ENCODE measurements at places on chromosomes 16 and 17.
A peak's percentile ranks its signal among the peaks of the same experiment; 100 is the strongest.

GRCh38 chr17:41537614-41537954 is 9.5 kb upstream of the KRT19 start:
- DNase-seq: no peak

GRCh38 chr16:25009822-25010221 is 5.3 kb downstream of the ARHGAP17 start:
- no peak for DNase-seq

DNA sequence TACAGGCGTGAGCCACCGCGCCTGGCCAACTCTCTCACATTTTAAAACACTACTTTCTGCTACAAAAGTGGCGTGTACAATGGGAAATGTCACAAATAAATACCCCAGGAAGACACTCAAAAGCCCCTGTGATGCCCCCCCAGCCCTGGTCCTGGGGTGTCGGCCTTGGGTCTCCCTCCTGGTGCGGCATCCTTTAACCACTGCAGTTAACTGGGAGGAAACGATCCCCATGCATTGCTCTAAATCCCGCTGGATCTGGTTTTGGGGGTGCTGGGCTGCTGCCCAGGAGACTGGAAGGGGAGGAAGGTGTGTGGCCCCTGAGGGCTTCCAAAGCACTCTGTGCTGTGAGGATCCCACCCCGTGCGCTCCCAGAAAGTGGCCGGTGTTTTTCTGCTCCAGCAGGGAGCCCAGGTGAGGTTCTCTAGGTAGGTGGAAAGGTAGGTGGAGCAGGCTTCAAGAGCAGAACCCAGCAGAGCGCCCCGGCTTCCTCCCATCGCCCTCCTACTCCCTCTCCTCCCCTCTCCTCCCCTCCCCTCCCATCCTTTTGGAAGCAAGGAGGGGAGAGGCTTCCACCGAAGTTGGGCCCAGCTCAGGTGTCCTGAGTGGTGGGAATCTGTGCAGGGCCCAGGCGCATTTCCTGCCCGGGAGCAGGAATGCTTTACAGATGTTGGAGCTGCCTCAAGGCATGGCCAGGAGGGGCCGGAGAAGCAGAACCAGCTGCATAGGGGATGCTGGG is 363.3 kb downstream of the SEC14L1 start:
- DNase-seq: no peak

- DNase-seq: no peak
Measured at GRCh38 chr17:69058165-69058564, 2.6 kb downstream of the ABCA9 start.

DNA sequence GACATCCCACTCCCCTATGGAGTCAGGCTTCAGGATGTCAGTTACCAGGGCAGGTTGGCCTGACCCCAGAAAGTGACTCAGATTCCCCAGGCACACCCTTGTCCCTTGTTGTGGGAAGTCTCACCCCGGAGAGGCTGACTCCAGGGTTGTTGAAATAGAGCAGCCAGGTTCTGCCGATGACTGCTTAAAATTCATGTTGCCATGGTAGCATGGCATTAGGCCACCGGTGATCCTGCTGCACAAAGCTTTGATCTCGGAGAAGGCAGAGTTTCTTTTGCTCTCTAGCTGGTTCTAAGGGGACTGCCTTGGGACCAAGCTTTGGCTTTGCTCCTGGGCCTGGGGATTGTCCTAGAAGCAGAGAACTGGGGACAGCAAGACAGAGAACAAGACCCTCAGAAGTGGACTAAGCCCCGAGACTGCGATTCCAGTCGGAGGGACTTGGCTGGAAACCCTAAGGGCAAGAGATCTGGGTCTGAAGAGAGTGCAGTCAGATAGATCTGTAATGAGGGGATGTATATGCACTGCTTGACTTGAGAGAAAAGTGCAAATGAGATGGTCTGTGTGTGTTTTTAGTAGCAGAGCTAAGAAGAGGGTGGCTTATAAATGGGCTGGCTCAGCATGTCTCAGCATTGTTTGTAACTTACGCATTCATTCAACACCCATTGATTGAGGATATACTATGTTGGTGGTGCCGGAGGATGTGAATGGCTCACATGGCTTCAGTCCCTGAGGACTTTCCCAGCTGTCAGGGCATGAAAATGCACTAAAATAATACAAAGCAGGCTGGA is 106.9 kb downstream of the RGS9 start:
- DNase-seq: no peak

DNA sequence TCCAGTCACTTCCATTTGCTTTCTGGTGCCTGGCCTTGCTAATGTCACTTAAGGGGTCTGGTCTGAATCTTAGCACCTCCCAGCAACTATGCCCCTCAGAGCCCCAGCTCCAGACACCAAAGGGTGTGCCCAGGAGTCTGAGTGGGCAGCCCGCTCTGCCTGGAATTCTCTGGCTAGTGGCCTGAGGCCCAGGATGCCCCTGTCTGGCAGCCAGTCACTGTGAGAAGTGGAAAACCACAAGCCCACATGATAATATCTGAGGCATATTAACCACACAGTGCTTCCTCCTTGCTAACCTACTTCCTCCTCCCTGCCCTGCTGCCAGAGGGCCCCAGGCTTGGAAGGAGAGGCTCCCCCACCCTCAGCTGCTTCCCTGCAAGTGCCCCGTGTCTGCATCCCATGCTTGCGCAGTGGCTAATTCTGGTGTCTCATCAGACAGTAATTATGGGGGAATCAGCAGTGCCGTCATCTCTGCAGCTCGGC is 14.0 kb downstream of the SRCIN1 start:
- peak; percentile 40 for DNase-seq

- peak; percentile 64 for DNase-seq
Measured at GRCh38 chr16:21708533-21709115, 44.9 kb downstream of the OTOA start.

DNA sequence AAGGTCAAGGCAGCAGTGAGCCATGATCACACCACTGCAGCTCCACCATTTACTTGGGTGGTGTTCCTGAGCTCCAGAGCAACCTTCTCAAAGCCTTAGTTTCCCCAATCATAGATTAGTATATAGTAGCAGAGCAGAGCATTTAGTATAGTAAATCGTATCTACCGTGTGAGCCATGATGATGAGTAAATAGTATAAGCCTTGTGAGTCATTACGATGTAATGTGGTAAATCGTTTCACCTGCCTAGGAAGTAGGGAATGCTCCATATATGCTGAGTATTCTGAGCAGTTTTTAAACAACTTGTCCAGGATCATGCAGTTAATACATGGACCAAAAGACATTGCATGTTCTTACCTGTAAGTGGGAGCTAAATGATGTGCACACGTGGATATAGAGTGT is 66.4 kb downstream of the SCNN1B start:
- no peak for DNase-seq

DNA sequence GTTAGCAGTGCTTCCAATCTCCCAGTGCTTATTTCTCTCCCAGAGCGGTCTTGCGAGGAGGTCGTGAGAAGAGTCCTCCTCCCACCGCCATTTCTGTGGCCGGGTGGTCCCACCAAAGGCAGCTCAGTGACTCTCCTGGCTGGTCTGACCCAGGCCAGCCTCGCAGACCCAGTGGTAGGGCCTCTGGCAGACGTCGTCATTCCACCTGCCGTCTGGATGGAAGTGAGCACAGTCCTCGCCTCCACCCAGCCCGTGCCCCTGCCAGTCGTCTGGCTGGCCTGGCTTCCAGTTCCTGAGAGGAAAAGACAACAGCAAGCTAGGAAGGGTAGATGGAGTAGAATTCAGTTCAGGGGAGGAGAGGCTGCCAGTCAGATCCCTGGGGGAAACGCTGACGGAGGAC is 5.1 kb downstream of the CLEC10A start:
- no peak for DNase-seq

GRCh38 chr16:84027625-84028024 is 15.0 kb downstream of the SLC38A8 start:
- DNase-seq: no peak

GRCh38 chr17:75313941-75314551 is 24.8 kb upstream of the SLC25A19 start:
- DNase-seq: no peak

DNA sequence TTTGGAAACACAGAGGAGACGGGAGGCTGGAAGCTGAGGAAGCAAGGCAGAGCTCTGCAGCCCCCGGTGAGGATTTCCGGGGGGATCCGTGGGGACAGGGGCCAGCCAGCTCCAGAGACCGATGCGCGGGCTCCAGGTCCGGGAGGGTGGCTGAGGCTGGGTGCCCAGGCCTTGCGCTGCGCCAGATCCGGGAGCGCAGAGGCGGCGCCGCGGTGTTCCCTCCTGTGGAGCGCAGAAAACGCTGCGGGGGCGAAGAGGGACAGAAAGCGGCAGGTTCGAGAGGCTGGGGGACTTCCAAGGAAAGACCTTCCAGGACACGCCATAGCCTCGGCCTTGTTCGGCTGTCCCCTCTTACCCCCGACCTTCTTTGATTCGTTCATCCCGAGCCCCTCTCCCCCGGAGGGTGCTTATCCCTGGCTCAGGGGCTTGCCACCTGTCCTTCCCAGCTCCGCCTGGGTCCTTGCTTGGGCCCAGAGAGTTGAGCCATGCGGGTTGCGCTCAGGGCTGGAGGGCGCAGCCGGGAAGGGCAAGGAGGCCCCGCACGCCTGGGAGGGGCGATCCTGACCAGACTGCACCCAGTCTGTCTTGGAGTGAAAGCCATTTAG is 697 bp upstream of the SHISA9 start:
- DNase-seq: no peak

- no peak for DNase-seq
Measured at GRCh38 chr17:74757502-74757901, 9.1 kb downstream of the NHERF1 start.

GRCh38 chr17:48577330-48577945 is 712 bp downstream of the HOXB4 start:
- DNase-seq: no peak

DNA sequence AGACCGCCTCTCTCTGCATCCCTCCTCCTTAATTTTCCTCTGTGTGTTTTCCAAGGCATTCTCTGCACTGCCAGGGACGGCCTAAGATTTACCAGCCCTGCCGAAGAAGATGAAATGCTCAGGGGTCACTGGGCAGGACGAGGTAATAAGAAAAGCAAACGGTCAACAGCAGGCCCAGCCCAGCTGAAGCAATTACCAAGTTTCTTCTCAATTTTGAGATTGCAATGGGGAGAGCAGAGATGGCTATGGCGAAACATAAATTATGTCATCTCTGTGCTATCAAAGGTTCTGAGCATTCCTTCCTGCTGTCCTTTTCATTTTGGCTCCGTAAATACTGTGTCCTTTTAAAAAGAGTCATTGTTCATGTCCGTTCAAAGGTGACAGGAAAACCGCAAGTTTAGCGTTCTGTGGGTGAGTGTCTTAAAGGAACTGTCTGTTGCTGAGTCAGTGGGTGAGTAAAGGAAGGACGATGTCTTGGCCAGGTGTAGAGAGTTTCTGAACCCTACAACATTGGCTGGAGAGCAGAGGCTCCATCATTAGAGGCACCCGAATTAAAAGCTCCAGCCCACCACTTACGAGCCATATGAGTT is 753.9 kb upstream of the EEF2KMT start:
- DNase-seq: no peak

DNA sequence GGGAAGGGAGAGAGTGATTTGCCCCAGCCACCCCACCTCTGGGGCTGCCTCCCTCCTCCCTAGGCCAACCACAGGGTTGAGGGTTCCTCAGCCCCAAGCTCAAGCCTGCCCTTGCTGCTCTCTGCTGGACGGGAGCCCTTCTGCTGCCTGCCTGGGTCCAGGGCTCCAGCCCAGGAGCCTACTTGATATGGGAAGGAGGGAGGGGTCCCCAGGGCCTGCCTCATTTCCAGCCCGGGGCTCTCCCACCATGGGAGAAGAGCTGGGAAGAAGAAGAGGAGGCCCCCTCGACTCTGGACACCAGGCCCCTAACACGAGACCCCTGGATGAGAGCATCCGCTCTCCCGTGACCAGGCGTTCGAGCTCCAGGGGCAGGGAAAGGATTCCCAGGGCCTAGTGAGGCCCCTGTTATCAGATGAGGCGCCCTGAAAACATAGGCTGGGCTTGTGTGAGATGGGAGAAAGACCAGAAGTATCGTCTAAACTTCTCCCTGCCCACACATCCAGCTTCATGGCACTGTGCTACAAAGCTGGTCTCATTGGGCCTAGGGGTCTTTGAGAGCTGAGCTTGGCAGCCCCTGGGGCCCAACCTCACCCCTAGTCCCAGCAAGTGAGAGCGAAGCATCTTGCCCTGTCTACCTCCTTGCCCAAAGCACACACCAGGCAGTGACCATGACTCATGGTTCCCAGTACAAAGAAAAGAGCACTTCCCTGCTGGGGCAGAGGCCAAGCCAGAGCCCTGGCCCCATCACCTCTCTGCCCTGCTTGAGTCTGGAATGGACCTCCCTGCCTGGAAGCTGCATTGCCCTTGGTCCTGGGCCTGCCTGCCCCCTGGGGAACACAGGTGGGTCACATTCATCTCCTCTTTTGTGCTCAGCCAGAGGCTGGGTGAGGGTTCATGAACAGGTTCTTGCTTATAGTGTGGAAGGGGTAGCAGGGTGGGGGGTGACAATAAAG is 987 bp downstream of the SLC16A5 start:
- no peak for DNase-seq

All from T-helper 2 cell treated with Interferon-gamma antibody and Interleukin-4, amounts not matched to agents 5 μg/mL and 100 μg/mL, for 36 hours (primary cell).